ENCODE measurements at places on chromosomes 11 and 22.

DNA sequence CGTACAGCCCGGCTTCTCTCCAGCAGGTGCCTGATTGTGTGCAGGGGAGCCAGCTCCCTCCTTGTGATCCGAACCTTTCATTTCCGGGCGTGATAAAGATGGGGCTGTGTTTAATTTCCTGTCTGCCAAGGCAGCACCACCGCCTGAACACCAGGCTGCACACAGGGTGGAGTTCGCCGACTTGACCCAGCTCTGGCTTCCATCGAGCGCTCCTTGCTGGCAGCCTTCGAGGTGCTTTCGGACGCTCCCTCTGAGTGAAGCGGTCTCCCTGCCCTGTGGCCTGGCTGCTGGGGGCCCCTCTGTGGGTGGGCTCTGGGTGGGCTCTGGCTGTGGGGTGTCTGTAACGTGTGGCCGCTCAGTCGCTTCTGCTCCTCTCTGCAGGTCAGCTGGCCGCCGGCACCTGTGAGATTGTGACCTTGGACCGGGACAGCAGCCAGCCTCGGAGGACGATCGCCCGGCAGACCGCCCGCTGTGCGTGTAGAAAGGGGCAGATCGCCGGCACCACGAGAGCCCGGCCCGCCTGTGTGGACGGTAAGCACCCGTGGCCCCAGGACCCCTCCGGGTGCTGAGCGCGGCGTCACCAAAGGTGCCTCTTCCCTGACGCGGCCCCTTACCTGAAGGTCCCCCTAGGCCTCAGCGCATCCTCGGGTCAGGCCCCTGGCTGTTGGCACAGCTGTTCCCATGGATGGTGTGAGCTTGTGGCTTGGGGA is 1181.3 kb downstream of the BRD1 start:
- DNase-seq: no peak

DNA sequence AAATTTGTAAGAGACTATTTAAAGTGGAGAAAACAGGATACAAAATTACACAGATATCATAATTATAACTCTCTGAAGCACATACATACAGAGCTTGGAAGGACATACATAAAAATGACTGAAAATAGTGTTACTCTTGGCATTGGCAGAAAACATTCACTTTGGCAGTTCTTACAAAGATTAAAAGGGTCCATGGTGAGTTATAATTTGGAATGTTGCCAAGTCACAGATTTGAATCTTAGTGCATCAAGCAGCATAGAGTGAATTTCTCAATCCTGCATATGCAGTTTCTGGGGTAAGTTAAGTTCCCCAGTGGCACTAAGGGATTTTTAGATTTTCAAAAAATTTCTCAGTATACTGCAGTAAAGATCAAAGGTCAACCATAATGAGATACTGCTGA is 115.9 kb downstream of the CCDC81 start:
- no peak for DNase-seq

- no peak for DNase-seq
These were observed 10.3 kb downstream of the PRDM10 start for GRCh38 chr11:129992161-129992944.

DNA sequence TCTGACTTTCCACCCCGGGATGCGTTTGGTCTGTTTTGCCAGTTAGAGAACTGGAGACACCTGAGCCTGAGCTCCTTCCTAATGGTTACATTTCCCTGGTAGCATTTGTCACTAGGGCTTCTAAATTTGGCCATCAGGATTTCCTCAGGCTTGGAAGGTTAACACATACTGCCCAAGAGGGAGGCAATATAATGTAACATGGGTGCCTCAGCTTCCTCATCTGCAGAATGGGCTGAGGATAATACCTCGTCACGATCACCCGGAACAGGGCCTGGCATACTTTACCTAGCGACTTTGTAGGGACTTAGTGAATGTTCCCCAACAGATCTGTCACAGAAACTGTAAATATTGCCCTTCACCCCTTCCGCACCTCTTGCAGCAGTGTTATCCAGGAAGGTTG is 11.3 kb downstream of the IL17RA start:
- DNase-seq: no peak

- DNase-seq: peak; percentile 69
These were observed at the start of gene CFAP300 for GRCh38 chr11:102047305-102047924. CFAP300 (plus strand) TSS chr11:102047437; CDS start chr11:102047471, 34 bp downstream.

- no peak for DNase-seq
These were observed 40.3 kb upstream of the A4GALT start for GRCh38 chr22:42760806-42761565.

GRCh38 chr22:29383740-29384139 is 4.6 kb downstream of the AP1B1 start:
- DNase-seq: no peak

DNA sequence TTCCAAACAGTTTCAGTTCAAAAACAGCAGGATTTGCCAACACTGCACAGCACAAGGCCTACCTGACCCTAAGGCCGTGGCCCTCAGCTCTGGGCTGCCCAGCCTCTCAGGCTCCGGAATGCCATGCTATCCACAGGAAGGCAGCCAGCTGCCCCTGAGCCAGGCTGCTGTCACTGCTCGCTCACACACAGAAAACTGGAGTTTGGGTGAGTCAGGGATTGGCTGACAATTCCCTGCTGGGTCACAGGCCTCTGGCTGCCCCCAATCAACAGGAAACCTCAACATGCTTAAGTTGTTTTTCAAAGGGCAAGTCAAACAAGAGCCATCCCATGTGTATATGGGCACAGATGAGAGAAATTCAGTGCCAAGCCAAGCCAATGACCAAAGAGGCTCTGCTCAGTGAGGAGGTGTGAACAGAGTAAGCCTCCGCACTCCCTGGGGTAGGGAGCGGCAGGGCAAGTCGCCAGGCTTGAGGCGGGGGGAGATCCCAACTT is 50.2 kb downstream of the RPL27A start:
- DNase-seq: no peak

GRCh38 chr11:115741376-115742107 is 237.3 kb upstream of the CADM1 start:
- DNase-seq: no peak

DNA sequence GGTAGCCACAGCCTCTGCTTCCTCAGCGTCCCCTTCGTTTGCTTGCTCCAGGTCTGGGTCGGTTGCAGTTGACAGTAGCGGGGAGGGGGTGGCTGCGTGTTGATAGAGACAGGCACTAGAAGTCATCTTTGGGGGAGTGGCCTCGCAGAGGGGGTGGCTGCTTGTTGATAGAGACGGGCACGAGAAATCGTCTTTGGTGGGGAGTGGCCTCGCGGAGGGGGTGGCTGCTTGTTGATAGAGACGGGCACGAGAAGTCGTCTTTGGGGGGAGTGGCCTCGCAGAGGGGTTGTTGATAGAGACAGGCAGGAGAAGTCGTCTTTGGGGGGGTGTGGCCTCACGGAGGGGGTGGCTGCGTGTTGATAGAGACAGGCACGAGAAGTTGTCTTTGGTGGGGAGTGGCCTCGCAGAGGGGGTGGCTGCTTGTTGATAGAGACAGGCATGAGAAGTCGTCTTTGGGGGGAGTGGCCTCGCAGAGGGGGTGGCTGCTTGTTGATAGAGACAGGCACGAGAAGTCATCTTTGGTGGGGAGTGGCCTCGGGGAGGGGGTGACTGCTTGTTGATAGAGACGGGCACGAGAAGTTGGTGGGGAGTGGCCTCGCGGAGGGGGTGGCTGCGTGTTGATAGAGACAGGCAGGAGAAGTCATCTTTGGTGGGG is 328.3 kb downstream of the TBC1D22A start:
- no peak for DNase-seq

DNA sequence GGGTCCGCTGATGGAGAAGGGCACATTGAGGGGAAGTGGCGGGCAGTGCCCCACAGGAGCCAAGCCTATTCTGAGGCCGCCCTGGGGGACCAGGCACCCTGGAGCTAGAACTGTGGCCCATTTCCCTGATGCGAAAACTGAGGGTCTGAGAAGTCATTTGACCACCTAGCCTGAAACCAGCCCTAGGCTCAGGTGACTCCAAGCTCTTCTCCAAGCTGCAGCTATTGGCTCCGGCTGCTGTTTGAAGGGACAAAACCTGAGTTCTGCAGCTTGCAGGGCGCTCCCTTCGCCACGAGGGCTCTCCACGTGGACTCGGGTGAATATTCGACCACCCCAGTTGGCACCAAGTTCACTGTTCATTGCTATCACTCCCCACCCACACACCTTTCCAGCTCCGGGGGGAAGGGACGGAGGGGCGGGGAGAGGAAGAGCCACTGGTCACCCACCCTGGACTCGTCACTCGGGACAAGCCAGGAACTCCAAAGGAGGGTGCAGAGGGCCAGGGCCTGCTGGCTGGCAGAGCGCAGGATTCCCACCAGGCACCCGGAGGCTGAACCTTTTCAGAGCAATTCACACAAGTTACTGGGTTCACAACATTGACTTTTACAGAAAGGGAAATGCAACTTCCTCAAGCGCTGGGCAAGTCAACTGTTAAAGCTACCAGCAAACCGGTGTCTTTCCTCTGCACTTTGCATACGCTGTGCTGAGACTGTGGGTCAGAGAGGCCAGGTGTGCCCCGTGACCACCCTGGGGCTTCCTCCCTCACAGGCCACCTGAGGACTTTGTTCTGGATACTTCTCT is 1.1 kb upstream of the RAC2 start:
- DNase-seq: peak; percentile 12

DNA sequence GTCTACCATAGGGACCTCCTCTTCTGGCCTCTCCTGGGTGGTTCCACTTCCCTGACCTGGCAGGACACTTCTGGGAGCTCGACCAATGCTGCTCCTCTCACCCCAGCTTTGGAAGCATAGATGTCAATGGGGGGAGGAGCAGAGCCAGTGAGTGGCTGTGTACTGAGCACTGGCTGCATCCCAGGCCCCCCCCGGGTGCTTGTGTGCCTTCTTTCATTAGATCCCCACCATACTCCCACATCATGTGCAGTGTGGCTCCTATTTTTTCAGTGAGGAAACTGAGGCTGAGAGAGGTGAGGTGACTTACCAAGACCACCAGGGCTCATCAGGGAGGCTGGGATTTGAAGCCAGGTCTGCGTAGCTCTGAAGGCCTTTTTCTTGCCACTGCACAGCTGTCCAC is 44.3 kb downstream of the LRRC32 start:
- no peak for DNase-seq

DNA sequence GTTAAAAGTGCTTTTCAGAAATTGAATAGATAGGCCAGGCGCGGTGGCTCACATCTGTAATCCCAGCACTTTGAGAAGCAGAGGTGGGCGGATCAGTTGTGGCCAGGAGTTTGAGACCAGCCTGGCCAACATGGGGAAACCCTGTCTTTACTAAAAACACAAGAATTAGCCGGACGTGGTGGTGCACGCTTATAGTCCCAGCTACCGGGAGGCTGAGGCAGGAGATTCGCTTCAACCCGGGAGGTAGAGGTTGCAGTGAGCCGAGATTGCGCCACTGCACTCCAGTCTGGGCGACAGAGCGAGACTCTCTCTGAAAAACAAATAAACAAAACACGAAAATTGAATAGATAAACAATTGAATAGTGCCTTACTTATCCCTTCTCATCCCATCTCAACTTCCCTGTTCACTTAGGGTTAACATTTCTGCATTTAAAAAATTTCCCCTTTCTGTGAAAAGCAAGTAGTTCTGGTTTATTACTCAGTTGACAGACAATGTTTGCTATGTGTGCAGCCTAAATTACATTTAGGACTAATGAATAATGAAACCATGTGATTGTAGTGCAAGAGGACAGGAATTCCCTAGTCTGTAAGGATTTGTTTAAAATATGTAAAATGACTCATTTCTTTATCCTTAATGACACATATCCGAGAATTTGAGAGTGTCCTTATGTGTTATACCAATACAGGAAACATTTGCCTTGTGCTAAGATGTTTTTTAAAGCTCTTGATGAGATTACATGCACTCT is 6.0 kb downstream of the RNF169 start:
- no peak for DNase-seq

DNA sequence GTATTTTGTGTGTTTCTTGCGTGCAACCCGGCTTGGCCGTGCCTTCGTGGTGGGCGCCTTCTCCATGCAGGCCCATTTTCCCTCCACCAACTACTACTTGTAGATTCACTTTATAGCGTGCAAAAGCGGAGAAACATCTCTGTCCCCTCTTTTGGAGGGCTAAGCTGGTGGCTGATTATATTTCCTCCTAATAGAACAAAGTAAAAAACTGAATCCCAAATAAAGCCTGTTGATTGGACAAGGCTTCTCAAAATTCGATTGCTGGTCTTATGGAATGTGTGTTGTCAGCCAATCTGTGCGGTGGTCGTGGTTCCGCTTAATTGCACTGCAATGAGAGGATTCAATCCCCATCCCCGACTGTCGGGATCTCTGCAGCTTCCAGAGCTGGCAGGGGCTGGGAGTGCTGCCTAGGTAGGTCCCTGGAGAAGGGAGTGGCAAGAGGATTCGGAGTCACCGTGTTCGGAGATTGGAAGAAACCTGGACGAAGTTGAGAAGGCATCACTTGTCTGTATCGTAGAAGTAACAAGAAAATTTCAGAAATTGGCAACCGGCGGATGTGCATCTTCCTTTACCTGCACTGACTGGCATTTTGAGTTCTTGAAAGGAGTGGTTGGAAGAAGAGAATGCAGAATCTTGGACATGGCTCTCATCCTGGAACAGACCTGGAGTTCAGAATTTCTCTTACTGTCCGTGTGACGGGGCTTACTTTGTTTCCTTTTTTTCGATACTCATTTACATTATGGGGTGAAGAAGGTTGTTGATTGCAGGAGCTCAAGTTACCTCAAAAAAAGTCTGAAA is 1.1 kb downstream of the HMGXB4 start:
- DNase-seq: no peak

Measured in dorsolateral prefrontal cortex (tissue), 122 donors.